ENCODE measurements at places on chromosomes 5 and 9.

- DNase-seq, result no peak
Measured at GRCh38 chr5:77448831-77449230, 43.3 kb downstream of the WDR41 start.

DNA sequence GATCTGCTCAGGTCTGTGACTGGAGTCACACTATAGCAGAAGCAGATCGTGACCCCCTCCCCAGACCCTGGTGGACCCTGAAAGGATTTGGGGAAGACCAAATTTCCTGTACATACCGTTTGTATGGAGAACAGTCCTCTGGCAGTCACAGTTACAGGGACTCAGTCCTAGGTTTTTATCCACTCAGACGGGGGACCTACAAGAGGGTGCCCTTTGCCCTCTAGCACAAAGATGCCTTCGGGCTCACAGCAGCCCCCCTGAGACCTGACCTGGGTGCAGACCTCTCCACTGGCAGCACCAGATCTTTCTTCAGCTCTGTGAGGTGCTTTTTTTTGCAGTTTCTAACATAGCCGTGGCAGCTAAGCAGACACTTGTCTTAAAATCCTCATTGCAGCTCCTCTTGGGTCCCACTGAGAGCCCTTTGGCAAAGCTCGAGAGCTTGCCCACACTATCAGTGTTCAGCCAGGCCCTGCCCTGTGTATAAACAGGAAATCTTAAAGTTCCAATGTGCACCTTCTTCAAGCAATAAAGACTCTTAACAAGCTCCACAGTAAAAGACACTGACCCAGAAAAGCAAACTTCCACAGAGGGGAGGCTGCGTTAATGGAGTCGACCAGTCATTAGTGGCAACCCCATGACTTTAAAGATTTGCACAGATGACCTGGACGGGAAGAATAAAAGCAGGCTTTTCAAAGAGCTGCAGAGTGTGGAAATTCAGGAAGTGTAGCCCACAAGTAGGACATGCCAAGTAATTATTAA lies 71.8 kb upstream of the LHFPL2 start:
- no peak for DNase-seq

DNA sequence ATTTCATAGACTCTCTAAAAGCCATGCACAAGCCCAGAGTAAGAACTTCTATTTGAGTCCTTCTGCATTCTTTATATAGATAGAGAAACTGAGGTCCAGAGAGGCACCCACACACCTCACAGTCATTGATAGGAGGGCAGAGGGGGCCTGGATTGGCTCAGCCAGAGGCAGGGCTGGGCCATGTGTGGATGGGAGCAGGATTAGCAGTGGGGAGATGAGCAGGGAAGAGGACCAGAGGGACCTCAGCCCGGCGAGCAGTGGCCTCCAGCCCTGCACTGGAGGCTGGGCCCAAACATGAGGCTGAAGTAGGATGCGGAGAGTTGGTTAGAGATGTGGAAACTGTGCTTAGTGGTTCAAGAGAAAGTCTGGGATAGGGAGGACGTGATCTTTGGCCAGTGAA lies 34.0 kb downstream of the PPARGC1B start:
- DNase-seq, result no peak

DNA sequence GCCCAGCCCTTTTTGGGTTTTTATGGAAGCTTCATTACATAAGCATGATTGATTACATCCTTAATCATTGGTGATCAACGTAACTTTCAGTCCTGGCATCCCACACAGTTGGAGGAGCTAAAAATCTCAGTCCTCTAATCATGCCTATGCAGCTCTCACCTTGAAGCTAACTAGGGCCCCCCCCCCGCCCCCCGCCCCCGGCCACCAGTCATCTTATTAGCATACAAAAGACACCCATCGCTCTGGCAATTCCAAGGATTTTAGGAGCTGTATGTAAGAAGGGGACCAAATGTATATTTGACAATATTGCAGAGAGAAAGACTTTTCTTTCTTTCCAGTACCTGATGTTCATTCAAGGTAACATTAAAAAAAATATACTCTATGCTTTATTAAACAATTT lies 19.0 kb downstream of the ENC1 start:
- no peak for DNase-seq

DNA sequence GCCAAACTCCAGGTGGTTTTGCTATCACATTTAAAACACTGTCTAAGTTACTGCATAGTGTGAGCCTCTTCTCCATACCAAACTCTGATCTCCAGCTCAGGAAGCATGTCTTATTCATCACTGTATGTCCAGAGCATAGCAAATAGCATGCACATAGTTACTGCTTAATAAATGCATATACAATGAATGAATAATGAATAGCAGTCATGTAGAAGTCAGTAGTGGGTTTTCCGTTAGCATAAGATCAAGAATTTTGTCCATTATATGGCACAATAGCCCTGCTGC lies 329.4 kb downstream of the ARRDC3 start:
- no peak for DNase-seq

DNA sequence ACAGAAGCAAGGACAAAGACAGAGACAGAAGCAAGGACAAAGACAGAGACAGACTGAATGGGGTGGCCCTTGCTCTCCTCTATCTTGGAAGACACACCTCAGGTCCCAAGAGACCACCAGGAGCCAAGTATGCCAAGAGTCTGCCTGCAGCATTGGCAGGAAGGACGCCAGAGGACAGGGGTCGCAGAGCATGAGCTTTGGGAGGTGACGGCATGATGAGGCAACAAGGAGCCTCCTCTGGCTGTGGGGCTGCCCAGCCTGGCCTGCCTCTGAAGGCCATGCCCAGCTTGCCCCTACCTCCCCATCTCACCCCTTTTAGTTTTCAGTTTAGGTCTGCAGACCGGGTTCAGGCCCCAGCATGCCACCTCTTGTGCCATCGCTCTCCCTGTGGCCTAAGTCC lies 17.6 kb downstream of the PDGFRB start:
- peak; percentile 45 for DNase-seq

DNA sequence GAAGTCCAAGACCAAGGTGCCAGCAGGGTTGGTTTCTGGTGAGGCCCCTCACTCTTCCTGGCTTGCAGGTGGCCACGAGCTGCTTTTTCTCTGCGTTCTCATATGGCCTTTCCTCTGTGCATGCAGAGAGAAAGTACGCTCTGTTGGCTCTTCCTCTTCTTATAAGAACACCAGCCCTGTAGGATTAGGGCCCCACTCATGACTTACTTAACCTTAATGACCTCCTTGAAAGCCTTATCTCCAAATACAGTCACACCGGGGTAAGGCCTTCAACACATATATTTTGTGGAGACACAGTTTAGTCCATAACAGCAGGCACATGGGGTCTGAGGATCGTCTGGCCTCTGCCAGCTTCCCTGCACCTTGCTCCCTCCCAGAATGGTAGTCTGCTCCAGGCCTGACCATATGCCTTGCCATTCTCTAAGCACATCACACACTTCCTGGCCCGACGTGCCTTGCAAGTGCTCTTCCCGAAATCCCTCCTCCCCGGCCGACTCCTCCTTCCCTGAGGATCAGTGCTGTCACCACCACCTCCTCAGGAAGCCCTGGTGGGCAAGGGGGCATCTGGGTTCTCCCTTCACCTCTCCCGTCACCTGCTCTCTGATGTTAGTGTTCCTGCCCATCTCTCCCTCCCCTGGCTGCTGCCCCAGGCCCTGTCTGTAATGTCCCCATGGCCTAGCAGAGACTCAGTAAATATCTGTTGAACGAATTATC lies 200.7 kb downstream of the AOPEP start:
- no peak for DNase-seq

- no peak for DNase-seq
Measured at GRCh38 chr9:117521293-117521692, 106.4 kb upstream of the ASTN2 start.
